Stimulated activated CD4-positive, alpha-beta T cell treated with anti-CD3 and anti-CD28 coated beads, Interleukin-4, amount 100 ng/mL, for 4 hours (primary cell): ENCODE measurements at places on chromosomes 5 and 9.

GRCh38 chr5:156361436-156362109 lies 34.6 kb downstream of the SGCD start:
- no peak for DNase-seq

DNA sequence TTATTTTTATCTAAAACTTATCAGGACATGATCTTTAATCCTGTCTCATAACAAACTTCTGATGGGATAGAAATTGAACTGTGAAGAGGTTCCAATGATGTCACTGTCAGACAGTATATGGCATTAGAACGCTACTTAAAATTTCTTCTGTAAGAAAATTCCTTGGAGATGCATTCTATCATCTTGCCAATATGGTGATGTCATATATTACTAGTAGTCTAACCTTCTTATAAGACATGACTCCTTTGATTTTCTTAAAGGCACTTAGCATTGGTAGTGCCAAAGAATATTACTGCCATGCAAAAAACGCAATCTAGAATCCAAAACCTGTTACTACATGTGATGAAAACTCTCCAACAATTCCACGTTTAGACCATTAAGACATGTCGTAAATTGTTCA lies 131.1 kb downstream of the SLC25A46 start:
- DNase-seq = no peak

DNA sequence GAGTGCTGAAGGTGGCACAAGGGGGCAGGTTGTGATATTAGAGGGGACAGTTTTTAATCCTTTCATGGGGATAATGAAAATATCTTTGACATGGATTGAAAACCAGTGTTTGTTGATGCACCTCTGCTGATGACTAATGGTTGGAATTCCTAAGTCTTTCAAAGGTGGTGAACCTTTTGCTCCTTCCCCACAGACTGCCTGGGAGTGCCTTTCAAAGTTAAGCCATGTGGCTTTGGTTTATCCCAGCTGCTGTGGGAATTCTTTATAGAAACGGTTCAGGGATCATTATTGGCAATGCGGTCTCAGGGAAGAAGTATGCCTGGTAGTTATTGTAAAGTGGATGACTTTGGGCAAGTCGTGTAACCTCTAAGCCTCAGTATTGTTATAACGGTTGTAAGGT lies 45.7 kb downstream of the PIP5K1B start:
- DNase-seq = no peak

GRCh38 chr5:147519380-147519779 lies 9.5 kb upstream of the DPYSL3 start:
- no peak for DNase-seq

GRCh38 chr5:101159006-101159405 lies 255.9 kb upstream of the ST8SIA4 start:
- DNase-seq = no peak

- no peak for DNase-seq
These were observed 104.0 kb upstream of the SARDH start for GRCh38 chr9:133842174-133842573.

DNA sequence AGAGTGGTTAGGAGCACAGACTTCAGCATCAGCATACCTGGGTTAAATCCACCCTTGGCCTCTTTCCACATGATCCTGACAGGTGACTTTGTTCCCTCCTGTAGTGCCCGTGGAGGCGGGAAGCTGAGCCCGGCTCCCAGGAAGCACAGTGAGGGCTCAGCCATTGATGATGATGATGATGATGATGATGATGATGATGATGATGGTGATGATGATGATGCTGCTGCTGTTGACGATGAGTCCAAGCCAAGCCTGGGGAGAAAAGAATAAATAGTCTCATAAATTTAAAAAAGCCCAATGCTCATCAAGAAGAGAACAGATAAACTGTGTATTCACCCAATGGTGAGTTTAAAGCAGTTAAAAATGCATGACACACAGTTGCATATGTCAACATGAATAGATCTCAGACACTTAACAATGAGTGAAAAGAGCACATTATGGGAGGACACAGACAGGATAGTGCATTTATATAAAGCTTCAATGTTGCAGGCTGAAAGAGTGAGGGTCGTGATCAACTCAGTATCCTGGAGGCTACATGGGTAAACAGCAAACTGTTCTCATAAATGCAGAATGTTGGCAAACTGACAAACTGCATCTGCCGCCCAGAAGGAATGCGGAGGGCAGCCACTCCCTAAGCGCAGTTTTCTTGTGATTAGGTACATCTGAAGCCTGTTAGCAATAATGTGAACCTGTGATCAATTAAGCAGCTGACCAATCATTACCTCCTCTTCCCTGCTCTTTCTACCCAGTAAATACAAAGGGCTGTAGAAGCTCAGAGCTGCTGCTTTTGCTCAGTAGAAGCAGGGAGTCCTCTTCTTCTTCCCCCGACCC lies 11.7 kb upstream of the CFAP157 start:
- no peak for DNase-seq

DNA sequence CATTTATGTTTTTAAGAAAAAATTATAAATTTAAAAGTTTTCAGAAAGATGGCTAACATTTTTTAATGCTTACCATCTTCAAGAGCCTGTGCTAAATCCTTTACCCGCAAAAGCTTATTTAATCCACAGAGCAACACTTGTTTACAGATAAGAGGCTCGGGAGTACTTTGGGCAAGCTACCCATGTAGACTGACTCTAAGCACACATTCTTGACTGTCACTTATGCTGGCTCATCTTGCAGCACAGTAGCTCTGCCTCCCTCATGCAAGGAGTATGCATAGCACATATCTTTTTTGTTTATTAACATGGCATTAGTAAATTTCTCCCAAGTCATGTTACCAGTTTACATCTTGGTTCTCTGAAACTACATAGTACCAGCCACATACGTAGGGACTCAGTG lies 14.7 kb downstream of the SH3RF2 start:
- DNase-seq = no peak

DNA sequence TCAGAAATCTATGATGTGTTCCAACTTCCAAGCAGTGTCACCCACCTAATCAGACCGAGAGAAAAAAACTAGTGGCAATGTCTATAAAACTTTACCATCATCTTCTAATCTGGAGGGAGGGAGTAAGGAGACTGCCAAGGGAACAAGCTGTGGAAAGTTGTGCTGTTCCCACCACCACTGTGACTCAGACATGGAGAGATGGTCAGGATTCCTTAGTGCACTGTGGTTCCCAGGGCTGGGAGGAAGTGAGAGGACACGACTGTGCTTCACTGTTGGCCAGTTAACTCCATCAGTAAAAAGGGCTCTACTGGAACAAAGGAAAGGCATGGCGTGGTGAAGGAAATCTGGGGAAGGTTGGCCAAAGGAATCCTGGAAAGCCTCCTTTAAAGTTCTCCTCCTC lies 18.8 kb downstream of the TICAM2 start:
- no peak for DNase-seq

DNA sequence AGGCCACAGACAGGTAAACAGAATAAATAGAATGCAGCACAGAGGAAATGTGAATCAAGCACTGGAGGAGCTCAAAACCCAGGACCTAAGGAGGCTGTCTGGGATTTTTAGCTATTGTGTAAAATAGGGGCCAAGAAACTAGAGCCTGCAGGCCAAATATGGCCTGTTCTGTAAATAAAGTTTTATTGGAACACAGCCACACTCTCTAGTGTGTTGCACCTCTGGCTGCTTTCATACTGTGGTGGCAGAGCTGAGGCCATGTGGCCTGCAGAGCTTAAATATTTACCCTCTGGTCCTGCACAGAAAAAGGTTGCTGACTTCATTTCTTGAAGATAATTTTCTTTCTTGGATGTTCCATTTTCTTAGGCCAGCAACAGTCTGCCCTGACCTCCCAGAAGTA lies 136.4 kb downstream of the WDR41 start:
- no peak for DNase-seq

GRCh38 chr5:73938280-73938937 lies 312.4 kb downstream of the ARHGEF28 start:
- DNase-seq = no peak

DNA sequence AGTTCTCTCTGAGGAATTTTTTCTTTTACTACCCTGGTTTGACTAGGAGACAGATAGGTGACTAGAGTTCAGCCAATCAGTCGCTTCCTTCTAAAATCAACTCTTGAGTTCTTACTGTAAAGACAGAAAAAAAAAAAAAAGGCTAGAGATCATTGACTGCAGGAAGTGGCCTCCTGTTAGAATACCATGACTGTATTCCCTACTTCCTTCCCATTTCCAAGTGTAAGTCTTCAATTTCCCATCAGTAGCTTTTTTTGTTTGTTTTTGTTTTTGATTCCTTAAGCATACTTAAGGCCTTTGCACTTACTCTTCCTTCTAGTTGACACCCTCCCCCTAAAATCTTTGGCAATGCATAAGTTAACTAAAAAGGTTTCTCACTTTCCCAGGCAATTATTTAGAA lies 154.3 kb downstream of the HMHB1 start:
- DNase-seq = no peak
